Stimulated activated CD4-positive, alpha-beta T cell treated with anti-CD3 and anti-CD28 coated beads, Interleukin-12 subunit alpha, Interleukin-12 subunit beta, amount 100 ng/mL, for 48 hours (primary cell): ENCODE measurements at places on chromosomes 13 and 19.
A peak's percentile ranks its signal among the peaks of the same experiment; 100 is the strongest.

DNA sequence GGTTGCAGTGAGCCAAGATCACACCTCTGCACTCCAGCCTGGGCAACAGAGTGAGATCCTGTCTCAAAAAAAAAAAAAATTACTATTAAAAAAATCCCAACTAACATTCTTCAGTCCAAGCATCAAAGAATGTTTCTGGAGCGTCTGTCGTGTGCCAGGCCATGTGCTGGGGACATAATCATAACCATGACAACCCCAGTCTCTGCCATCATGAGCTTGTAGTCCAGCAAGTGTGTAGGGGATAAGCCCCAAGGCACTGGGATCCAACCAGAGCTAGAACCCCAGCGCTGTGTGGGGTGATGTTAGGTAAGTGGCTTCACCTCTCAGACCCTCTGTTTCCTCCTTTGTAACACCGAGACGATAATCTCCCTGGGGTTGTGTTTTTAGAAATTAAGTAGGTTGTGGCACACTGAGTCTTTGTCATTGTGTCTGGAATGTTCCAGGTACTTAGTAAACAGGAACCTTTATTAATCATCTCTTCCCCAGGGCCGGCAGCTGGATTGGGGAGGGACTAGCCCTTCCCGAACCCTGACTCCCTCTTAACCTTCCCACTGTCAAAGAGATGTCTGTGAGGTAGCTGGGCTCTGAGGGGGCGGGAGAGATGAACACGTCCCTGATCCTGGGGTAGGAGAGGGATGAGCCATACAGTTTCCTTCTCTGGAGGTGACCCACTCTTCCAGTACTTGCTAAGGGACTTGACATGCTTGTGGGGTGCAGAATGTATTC lies 5.2 kb downstream of the ITPKC start:
- DNase-seq = no peak

- no peak for DNase-seq
Measured at GRCh38 chr13:63636316-63636993, 2220.8 kb upstream of the PCDH20 start.

- DNase-seq = no peak
Measured at GRCh38 chr19:29550896-29551295, 25.1 kb downstream of the VSTM2B start.

- DNase-seq = no peak
Measured at GRCh38 chr19:30556230-30556711, 184.1 kb downstream of the ZNF536 start.

GRCh38 chr13:80962173-80962572 lies 621.2 kb upstream of the SPRY2 start:
- DNase-seq = no peak

GRCh38 chr13:94119360-94119936 lies 360.0 kb downstream of the DCT start:
- no peak for DNase-seq

DNA sequence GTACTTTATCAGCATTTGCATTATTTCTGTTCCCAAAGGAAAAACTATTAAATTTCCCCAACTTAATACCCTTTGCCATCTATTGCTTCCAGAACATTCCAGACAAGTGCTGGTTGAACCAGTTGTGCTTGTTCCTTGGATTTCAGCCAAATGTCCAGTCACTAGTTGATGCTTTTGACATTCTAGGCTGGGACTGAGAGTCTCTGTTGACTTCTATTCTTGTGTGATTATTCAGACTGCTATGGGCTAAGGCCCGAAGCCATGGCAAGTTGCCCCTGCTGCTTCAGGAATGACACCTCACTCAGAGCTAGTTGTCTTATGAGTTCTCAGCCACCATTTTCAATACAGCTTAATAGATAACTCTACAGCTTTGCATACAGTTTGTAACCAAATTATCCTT lies 458.1 kb upstream of the ARGLU1 start:
- no peak for DNase-seq

GRCh38 chr19:34725400-34725799 lies 8.6 kb upstream of the ZNF181 start:
- no peak for DNase-seq

- DNase-seq = peak; percentile 63
Measured at GRCh38 chr19:29873024-29873800, 61.4 kb downstream of the CCNE1 start.

DNA sequence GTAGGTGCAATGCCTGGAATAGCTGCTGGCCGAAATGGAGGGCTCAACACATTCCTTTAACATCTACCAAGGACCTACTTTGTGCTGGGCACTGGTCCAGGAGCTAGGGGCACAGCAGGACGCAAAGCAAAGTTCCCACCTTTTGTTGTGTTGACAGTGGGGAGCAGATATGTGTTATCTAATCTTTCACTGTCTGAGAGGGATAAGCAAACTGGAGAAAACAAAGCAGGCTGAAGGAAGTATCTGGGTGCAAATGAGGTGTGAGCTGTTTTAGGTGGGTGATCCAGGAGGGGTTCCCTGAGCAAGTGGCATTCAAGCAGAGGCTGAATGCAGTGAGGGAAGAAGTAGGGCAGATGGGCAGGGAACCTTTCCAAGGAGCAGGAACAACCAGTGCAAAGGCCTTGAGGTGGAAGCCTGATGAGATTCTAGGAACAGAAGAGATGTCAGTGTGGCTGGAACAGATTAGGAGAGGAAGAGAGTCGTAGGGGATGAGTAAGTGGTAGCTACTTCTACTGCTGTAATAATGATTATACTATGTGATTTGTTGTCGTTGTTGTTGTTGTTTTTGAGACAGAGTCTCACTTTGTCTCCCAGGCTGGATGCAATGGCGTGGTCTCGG lies 2.2 kb upstream of the PLAUR start:
- no peak for DNase-seq

DNA sequence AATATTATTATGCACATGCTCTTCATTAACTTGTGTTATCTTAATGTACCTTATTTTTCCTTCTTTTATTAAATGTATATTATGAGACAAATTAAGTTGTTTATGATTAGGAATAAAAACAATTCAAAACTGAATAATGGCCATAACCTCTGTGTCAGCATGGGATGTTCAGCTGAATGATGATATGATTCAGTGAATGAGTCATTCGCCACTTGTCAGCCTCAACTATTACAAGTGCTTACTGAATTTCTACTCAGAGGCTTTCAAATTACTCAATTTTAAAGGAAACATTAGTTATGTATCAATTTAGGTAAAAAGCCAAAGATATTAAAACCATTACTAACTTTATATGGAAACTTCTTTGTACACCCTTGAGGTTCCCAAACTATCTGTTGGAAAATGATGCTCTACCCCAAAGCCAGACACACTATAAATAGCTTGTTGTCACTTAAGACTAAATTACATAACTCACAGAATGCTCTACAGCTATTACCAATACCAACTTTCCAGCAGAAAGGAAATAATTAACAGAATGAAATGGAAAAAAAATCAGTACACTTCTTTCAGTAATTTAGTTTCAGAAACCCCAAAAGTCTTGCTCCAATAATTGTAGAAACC lies 14.4 kb downstream of the LIG4 start:
- no peak for DNase-seq

- DNase-seq = no peak
Measured at GRCh38 chr19:49859682-49860335, 7.6 kb downstream of the PNKP start.

DNA sequence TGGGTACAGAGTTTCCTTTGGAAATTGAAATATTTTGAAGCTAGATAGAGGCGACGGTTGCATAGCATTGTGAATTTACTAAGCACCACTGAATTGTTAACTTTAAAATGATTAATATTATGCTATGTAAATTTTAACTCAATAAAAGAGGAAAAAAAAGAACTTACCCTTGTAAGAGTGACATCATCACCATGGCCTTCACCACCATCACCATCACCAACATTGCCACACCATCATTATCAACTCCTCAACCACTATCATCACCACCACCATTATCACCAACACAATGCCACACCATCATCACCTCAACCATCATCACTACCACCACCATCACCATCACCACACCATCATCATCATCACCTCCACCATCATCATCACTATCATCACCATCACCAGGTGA lies 113.9 kb downstream of the TUBA3C start:
- no peak for DNase-seq

GRCh38 chr19:30791088-30791487 lies 418.9 kb downstream of the ZNF536 start:
- no peak for DNase-seq
